Umbilical cord (tissue), 2 donors: ENCODE measurements at places on chromosomes 7 and 10.

DNA sequence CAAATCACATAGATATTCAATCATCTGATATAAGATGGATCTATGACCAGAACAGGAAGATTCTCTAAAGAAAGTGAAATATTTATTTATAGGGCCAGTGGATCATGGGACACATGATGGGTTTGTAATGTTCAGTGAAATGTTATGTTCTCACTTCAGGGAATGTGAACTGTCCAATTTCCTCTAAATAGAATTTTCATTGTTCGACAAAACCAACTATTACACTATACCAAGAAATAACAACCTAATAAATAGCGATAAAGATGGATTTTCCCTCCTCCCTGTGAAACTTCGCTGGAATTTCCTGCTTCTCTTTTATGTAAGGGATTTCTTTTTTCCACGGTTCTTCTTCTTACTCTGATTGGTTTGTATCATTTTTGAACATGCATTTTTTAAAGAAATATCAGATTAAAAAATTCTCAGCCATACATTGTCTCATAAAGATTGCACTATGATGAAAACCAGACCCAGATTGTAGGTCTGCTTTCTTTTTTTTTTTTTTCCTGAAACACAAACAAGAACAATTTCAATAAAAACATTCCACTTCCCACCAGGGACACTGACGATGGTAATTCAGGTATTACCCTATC is 139.8 kb upstream of the ZEB1 start:
- DNase-seq = peak; percentile 52

DNA sequence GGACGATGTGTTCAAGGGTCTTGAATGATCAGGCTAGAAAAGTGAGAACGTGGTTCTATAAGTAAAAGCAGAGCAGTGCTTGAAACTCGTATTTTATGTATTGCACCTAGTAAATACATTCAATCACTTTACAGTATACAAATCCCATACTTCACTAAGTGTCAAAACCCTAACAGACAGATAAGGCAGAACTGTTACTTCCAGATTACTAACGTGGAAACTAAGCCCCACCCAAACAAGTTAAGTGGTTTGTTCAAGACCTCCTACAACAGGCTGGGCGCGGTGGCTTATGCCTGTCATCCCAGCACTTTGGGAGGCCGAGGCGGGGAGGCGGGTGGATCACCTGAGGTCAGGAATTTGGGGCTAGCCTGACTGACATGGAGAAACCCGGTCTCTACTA is 9.2 kb upstream of the MYO1G start:
- no peak for DNase-seq

DNA sequence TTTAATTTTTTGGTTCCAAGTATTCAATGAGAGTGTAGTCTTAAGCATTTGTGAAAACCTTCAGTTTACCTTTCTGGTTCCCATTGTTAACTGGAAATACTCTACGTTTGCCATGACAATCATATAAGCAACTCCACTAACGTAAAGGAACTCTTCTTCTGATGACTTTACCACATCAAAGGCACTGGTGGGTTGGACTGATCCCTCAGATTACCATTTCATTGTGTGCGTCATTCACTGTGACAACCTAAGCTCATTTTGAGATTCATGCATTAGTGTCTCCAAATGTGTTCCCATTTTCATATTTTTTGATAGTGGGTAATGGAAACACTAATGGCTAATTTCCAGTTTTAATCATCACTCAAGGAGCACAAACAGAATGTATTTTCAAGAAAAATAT is 119.9 kb upstream of the COL1A2 start:
- DNase-seq = no peak

GRCh38 chr7:158068853-158069252 is 518.8 kb downstream of the PTPRN2 start:
- DNase-seq = no peak

- DNase-seq = no peak
These were observed 4.8 kb upstream of the CEP55 start for GRCh38 chr10:93491602-93492121.

DNA sequence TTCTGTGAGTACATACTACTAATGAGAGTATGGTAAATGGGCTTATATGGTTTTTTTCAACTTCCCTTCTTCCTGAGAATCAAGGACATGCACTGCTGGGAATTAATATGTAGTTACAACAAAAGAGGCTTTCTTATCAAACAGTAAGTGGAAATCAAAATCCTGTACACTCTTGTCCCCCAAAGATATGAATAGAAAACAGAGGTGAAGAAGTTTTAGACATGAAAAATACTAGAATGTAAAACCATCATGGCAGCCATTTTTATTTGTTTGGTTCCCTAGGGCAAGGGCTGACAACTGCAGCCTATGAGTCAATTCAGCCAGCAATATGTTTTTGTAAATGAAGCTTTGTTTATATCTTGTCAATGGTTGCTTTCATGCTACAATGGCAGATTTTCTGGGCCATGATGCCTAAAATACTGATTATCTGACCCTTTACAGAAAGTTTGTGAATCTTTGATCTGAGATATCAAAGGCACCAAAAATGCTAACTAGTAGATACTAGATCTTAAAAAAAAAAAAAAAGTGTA is 422.4 kb downstream of the PARD3 start:
- no peak for DNase-seq

GRCh38 chr7:16669581-16669980 is 23.6 kb downstream of the BZW2 start:
- DNase-seq = no peak

DNA sequence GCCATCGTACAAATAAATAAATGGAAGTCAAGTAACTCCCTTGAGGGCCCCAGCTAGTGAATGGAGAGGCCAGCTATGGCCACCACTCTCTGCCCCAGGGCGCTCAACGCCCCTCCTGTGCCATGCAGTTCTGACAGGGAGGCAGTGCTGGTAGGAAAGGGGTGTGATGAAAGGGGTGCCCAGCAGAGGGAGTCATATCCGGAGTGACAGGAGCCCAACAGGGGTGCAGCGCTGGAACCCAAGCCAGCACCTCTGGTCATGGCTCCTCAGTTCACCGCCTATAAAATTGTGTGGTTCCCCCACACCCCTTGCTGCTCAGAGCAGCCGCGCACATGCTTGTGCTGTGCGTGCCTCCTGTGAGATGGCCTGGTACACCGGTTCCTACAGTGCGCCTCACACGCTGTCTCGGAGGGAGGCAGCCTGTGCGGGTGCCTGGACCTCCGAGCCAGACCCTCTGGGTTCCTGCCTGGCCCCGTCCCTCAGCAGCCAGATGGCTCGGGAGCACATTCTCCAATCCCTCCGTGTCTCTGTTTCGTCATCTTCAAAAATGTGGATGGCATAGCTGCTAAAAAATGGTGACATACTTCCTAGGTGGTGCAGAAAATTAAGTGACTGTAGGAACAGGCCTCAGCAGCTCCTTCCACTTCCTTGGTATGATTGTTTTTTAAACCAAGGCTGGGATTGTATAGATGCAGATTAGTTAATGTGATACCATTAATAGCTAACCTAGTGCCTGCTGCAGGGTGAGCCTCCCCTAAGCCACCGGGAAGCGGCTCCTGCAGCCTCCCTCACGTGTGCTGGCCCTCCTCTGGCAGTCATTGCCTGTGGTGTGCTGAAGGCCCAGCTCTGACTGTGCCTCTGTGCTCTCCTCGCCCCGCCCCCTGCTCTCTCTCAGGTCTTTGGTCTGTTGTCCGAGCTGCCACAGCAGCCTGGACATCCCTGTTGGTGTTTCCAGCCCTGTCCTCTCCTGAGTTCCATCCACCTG is 125.8 kb downstream of the EGFR start:
- DNase-seq = no peak

DNA sequence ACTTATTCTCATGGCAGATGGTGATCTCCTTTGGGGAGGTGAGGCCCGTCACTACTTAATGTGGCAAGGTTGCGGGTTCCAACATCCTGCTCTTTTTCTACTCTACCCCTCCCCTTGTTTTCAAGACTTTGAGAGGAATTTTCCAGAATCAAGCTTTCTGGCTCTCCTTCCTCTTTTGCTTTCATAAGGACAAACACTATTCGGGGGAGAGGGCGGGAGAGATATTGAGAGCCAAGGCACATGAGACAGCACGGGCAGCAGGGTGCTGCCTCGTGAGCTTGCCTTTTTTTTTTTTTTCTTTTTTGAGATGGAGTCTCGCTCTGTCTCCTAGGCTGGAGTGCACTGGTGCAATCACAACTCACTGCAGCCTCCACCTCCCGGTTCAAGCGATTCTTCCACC is 6.9 kb upstream of the PFKFB3 start:
- no peak for DNase-seq

DNA sequence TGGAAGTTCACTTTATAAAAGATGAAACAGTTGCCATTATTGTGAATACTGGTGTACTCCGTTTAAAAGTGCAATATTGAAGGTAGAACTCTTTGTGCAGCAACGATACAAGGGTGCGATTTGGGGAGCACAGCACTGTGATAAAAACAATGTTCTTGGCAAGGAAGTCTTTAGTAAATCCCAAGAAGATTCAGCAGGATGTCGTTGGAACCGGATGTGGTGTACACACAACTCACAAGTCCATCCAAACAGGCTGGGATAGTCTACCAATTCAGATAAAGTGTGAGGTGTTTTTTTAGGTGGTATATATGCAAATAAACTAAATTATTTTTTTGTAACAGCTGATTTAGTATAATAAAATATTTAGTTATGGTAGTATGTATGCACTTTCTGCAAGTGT is 46.7 kb downstream of the ZNF777 start:
- no peak for DNase-seq

- no peak for DNase-seq
These were observed 512.6 kb upstream of the FOXK1 start for GRCh38 chr7:4169455-4169854.

DNA sequence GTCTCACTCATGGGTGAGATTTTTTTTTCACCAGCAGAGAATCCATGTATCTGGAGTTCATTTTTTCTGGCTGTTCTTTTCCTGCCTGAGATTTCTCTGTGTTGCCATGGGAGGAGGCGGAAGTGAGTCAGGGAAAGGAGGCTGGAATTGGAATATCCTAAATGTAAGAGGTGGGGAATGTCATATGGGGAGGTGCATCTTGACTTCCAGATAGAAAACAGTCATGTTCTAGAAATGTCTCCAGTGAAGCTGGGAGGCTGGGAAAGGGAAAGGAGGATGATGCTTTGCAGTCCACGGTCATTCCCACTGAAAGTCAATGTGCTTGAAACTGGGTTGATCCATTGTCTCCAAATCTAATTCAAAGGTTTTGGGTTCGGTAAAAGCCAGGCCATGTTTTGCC is 39.7 kb upstream of the HPS1 start:
- no peak for DNase-seq

DNA sequence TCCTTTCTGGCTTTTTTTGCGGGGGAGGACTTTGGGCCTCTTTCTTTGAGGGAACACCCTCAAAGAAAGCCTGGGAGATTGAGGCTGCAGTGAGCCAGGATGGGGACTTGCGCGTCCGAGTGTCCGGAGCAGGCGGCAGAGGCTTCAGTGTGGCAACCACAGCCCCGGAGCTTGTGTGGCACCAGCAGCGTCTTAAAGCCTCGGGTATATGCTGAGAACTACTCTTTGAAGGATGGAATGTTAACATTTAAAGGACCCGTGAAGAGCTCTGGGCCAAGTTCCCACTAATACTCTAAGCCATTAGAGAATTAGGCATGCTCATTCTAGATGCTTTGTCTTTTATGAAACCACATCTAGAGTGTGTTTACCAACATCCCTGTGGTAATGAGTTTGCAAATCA is 168.2 kb downstream of the SEPTIN7 start:
- DNase-seq = no peak

GRCh38 chr10:54800741-54801421 is at the start of gene PCDH15:
Gene PCDH15 (minus strand): TSS chr10:54801231. CDS start chr10:54664262, 136,969 bp downstream.
- peak; percentile 83 for DNase-seq

DNA sequence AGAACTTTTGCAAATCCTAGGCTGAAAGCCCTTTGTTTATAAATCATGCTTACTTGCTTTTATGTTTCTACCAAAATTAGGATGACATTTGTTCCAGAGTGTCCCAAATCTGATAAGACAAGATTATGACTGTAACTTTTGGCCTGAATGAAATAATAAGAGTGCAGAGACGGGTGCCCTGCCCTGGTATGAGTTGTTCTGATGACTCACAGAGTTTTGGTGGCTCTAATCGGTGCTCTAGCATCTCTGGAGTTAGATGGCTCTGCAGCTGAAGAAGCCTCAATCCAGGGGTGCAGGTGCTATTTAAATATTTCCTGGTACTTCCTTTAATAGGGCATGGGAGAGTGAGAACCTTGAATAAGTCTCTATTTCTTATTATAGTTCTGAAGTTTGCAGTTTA is 102.2 kb upstream of the ELMO1 start:
- DNase-seq = no peak

DNA sequence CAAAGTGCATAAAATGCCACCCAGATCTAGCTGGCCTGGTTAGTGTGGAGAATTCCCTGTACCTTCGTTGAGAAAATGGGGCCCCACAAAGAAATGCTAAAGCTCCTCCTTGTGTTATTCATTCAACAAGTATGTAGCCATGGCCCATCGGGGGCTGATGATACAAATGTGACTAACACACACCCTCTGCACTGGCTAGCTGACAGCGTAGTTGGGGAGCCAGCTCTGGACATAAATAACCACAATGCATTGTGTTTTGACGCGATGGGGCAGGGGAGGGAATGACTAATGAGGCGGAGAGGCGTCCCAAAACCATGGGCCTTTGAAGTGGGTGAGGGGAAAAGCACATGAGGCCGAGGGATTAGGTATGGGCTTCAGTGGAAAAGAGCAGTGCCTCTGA is 28.2 kb upstream of the ASL start:
- no peak for DNase-seq

DNA sequence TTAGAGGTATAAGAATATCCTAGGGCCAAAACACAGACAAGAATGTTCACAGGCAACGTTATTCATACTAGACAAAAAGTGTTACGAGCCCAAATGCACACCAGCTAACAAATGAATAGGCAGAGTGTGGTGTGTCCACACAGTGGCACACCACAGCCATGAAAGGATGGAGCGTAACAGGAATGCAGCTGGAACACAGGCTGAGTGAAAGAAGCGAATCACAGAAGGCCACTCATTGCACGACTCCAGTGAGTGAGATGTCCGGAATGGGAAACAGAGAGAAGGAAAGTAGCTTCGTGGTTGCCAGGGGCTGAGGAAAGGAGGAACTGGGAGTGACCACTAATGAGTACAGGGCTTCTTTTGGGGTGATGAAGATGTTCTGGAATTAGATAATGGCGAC is 198.8 kb downstream of the TNS3 start:
- no peak for DNase-seq
